Mesendoderm (in vitro differentiated cells): ENCODE measurements at places on chromosomes 5 and 9.

DNA sequence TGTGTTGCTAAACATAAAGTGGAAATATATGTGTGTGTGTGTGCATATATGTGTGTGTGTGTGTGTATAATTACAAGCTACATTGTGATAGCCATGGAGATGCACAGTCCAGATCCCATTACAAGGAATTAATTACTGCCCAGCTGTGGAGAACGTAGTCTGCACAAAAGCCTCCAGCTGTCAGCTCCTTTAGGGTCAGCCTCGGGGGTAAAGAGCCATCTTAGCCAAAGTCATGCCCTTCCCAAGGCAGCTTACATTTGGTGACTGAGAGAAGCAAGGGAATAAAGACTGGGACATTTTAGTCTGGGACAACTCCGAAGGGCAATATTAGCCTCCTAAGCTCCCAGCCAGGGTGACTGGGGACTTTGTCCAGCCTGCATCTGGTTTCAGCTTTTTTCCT is 21.9 kb upstream of the FOCAD start:
- DNase-seq: no peak

GRCh38 chr5:107472620-107473064 is 198.1 kb downstream of the EFNA5 start:
- peak; percentile 45 for DNase-seq

DNA sequence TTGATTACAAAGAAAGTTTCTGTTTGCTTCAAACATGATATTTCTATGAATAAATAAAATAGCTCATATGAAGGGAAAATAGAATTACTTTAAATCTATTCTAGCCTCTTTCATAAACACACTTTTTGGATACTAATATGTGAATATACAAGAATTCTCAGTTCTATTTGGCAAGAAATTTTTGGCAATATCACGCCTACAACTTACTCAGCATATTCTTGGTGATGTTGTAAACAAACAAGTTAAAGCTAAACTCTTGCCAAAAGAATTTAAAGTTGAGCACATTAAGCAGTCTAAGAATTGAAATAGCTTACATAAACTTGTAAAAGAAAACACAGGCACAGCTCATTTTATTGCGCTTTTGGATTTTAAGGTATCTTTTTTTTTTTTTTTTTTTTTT is 209.8 kb downstream of the CDH12 start:
- DNase-seq: no peak

DNA sequence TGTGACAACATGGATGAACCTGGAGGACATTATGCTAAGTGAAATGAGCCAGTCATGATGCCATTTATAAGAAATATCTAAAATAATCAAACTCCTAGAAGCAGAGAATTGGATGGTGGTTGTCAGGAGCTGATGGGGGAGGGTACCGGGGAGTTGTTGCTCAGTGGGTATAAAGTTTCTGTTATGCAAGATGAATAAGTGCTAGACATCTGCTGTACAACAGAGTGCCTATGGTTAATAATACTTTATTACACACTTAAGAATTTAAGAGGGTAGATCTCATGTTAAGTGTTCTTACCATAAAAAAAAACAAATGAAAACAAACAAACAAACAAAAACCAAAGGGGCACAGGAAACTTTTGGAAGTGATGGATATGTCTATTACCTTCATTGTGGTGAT is 13.0 kb upstream of the CCDC69 start:
- no peak for DNase-seq

- no peak for DNase-seq
These were observed 67.4 kb downstream of the FBN2 start for GRCh38 chr5:128470663-128471062.

GRCh38 chr5:150662731-150663516 is 1.9 kb downstream of the MYOZ3 start:
- peak; percentile 19 for DNase-seq

- DNase-seq: no peak
These were observed 275.8 kb upstream of the ADRA1B start for GRCh38 chr5:159640446-159640845.

DNA sequence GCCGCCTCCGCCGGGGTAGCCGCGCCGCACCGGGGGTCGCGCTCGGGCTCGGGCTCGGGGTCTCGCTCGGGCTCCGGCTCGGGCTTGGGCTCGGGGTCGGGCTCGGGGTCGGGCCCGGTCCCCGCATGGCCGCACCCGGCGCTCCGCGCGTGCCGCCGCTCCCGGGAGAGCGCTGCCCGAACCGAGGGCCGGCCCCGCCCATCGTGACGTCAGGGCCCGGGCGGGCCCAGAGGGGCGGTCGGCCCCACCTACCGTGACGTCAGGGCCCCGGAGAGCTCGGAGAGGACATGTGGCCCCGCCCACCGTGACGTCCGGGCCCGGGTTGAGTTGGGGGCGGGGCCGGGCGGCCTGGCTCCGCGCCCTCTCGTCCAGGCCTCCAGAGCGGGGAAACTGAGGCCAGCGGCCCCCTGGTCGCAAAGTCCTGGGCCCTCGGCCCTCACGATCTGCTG is at the start of gene NSMF:
TSS of gene NSMF (minus strand) at position 183 of the 449 bp plus-strand sequence. CDS start 232 bp downstream, outside the sequence.
- peak; percentile 90 for DNase-seq

- DNase-seq: no peak
These were observed 133.9 kb downstream of the FSTL4 start for GRCh38 chr5:133478199-133478985.

- no peak for DNase-seq
These were observed 98.7 kb downstream of the CCDC192 start for GRCh38 chr5:127801751-127802476.

- no peak for DNase-seq
These were observed 217.1 kb downstream of the EBF1 start for GRCh38 chr5:158882660-158883059.

DNA sequence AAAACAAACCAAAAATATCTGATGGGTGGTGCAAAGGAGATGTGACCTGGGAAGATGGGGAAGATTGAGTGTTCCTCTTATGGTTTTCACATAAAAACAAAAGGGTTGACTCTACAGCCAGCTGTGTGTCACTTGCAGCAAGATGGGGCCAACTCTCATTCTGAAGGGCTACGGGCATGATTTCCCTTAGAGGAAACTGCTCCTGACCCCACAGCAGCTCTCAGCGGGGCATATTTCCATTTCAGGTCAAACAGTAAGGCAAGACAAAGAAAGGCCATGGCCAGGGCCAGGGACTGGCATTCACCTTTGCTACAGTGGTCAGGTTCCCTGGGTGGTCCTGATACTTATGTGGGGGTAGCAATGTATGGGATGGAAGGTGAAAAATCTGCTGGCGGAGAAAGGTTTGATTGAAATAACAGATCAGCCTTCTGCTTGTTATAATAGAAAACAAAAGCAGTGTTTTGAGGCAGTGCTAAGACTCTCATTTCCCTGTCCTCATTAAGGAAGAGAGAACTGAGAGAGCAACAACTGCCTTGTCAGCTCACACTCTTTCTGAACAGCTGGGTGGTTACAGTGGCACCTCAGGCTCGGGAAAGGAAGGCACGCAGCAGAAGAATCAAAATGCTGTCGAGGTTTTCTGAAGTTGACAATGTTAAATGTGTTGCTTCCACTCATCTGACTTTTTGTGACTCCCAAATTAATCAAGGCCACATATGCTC is 120.7 kb upstream of the PCA3 start:
- no peak for DNase-seq

- no peak for DNase-seq
These were observed 5.1 kb downstream of the PIP5K1B start for GRCh38 chr9:68710111-68710471.

DNA sequence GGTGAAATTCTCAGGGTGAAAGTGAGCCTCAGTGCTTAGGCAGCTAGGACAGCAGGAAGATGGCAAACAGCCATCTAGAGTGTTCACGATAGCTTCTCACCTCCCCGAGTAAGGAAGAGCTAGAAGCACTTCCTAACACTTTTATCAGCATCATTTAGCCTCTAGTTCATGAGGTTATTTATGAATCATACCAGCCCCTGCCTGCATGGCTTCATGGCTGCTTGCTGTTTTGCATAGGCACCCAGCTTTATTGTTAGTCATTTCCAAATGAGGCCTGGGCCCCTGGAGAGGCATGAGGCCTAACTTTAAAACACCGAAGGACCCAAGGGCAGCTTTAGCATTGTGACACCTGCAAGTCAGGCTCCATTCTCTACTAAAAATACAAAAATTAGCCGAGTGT is 134.9 kb upstream of the PANK3 start:
- DNase-seq: no peak

DNA sequence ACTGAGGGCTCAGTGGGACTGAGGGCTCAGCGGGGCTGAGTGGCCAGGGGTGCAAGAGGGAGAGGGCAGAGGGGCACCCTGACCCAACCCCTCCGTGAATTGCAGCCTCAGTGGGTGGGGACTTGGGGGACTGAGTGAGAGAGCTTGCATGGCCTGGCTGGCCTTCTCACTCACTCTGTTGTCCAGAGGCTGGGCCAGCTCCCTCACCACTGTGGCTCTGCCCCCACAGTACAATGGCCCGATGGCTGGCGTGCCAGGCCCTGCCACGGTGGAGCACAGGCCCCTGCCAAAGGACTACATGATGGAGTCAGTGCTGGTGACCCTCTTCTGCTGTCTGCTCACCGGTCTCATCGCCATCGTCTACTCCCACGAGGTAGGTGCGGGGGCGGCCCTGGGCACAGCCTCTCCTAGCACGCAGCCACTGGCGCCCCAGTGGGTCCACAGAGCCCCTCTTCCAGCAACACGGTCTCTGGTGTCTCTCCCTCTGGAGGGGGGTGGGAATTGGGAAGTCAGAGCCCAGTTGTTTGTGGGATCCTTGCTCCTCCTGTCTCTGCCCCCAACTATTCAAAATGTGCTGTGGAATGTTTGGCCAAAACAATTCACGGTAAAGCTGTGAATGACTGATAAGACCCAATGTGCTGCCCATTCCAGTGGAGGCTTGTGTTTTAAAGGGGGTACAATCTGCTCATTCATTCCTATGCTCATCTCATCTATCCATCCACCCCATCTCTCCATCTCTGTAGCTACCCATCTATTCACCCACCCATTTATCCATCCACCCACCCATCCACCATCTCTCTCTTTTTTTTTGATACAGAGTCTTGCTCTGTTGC is 10.7 kb downstream of the PRRT1B start:
- DNase-seq: no peak

DNA sequence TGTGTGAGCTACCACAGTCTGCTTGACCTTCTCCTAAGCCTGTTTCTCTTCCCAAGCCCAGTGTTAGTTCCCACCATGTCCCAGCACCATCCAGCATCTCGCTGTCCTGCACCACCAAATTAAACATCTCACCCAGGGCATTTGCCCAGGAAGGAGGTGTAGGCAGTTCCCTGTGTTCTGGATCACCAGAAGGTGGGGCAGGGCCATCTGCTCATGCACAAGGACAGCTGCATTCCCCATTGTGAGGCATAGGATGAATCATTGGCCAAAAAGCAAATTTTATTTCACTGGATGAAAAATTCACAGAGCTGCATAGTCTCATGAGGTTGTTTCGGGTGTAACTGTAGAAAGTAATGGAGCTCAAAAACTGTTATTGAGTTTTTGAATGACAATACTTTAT is 89.5 kb upstream of the GRIA1 start:
- no peak for DNase-seq

DNA sequence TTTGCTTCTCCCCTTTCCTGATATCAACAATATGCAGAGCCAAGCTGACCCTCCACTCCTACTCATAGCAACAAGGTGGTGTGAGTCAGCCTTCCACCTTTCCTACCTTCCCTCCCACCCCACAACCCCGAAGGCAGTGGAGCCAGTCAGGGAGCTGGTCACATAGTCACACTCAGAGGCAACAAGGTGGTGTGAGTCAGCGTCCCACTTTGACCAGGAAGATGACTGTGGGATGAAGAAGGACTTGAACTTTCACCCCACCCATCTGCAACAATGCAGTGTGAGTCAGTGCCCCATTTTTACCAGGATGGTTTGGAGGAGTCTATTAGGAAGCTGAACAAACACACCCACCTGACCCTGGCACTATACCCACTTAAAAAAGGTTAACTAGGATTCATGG is 30.1 kb upstream of the ZNF782 start:
- peak; percentile 67 for DNase-seq

DNA sequence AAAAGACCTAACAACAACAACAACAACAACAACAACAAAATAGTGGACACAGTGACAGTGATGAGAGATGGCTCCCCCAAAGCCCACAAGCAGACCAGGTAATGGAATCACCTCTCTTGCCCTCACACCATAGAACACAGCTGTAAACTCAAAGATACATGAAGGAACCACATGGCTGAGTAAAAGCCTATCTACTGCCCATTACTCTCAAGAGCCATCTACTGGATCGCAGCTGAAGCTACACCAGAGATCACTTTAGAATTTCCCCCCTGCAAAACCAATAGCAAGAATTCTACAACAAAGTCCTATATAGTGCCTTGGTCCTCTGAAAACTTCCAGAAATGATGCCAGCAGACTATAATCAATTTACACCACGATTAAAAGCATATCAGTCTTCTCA is 1537.6 kb upstream of the CDH9 start:
- peak; percentile 66 for DNase-seq

DNA sequence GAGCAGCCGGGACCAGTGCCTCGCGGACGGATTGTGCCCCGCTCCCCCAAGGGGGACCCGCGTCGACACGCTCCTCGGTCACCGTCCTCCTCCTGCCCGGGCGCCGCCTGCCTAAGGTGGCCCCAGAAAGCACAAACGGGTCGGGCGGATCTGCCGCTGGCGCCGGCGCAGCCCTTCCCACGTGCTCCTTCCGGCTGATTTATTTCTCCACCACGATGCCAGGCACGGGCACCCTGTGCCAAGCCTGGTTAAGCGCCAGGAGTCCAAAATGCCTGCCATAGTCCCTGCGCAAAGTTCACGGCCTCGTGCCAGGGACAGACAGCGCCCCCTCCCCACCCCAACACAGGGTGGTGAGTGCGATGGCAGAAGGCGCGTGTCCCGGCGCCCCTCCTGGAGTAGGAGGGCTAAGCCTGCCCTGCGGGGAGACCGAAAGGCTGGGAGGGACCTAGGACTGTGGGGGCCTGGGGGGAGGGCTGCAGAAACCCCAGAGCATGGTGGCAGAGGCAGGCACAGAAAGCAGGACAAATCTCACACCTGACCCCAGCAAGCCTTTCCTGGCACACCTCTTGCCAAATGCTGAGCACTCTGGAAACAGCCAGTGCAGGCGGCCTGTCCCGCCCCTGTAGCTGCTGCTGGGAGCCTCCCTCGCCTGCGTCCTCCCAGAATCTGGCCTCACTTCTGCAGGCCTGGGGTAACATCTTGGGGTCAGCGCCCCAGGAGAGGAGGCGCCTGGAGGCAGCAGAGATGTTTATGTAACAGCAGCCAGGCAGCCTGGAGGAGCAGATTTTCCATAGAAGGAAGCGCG is 1.1 kb upstream of the NOTCH1 start:
- DNase-seq: peak; percentile 64

DNA sequence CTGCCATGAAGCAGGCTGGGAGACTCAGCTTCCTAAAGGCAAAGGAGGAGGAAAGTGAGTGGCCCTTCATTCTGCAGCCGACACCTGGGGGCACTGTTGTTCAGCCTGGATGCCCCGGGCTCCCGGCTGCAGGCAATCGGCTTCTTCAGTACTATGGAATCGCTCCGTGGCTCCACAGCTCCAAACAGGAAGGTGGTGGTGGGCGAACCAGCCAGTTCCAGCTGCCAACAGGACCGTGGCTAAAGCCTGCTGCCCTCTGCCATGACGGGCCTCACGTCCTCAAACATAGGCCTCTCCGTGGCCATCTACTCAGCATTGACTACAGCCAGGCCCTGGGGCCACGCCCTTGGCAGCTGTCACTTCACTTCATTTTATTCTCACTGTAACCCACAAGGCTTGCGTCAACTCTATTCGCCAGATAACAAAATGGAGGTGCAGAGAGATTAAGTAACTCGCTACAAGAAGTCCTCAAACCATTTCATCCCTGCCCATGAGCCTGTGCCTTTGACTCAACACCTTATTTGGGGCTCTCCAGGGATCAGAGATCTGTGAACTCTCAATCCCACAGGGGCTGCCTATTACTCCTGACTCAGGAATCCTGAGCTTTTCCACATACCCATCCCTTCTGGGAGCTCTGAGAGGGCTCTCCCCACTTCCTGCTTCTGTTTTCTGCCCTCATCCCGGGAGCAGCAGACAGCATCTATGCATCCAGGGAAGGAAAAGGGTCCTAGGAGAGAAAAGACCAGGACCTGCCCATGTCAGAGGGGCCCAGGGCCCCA is 38.0 kb downstream of the PAX5 start:
- DNase-seq: peak; percentile 89
